ENCODE measurements at places on chromosomes 6 and 20.

DNA sequence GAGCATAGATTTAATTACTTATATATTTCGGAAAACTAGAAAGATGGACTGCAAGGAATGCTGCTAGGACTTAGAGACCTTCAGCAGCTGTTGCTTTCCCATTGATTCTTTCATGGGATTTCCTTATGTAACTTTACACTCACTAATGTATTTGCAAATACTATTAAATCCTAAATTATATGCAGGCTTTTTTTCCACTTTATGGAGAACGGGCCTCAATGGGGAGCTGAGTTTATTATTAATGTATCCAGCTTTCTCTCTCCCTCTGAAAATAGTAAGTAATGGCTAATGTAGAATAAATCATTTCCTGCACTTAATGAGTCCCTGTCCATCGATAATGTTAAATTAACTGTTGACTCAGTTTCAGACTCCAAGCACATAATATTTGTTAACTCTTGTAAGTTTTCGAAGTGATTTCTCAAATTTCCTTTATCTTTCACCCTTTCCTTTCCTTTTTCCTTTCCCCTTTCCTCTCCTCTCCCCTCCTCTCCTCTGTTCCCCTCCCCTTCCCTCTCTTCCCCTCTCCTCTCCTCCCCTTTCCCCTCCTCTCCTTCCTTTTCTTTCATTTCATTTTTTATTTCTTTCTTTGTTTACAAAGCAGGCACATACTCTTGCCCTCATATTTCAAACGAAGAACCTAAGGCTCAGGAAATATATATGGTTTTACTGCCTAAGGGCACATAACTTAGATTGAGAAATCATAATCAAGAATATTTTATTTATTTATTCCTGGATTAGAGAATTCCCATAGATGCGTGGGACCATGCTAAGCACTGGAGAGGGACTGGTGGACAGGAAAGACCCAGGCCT lies 503.6 kb downstream of the MMUT start:
- DNase-seq: no peak

DNA sequence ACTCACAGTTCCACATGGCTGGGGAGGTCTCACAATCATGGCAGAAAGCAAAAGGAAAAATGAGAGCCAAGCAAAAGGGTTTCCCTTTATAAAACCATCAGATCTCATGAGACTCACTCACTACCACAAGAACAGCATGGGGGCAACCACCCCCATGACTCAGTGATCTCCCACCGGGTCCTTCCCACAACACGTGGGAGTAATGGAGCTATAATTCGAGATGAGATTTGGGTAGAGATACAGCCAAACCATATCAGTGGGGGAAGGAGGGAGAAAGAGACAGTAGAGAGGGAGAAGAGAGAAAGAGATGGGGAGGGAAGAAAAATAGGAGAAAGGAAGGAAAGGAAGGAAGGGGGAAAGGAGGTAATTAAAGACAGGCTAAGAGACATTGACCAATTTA lies 30.1 kb downstream of the GMDS start:
- no peak for DNase-seq

DNA sequence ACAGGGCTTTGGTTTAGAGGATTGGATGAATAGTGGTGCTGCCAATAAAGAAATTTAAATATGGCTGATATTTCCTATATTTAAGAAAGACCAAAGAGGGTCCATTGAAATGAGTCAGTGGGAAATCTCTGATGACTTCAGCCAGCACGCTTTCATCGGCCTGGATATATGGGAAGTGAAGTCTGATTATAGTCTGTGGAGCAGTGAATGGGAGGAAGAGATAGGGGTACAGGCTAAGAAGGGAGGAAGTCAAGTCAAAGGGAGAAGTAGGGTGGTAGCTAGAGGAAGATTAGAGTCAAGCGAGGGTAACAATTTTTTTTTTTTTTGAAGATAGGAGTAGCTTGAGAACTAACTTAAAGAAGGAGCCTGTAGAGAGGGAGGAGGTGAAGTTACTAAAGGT lies 22.7 kb downstream of the SLC16A10 start:
- DNase-seq: no peak

- peak; percentile 4 for DNase-seq
Observed at GRCh38 chr20:49290608-49291191, 12.8 kb upstream of the ZNFX1 start.

GRCh38 chr6:133017581-133017980 lies 203.2 kb downstream of the RPS12 start:
- no peak for DNase-seq

Measured in HAP-1 (cell line).